NAMALWA (cell line): ENCODE measurements at places on chromosomes 1 and 21.

- DNase-seq: no peak
These were observed 301.9 kb downstream of the LMX1A start for GRCh38 chr1:165054627-165055026.

DNA sequence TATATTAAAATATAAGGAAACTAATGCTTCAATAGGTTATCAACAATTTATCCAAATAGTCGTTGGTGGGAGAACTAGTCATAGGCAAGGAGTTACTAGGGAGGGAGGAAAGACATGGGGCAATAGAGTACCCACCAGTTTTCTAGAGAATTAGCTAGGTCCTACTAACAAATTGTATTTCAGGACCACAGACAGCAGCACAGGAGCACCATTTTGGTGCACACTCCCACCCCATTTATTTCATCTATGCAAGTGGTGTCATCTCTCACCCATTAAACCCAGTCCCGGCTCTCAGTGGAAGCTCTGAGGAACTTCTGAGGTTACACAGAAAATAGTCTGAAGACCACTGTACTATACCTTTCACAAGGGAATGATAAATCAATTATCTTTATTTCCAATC lies 89.0 kb upstream of the BCAR3 start:
- DNase-seq: peak; percentile 13

- no peak for DNase-seq
These were observed 182.6 kb downstream of the VPS13D start for GRCh38 chr1:12412439-12412838.

DNA sequence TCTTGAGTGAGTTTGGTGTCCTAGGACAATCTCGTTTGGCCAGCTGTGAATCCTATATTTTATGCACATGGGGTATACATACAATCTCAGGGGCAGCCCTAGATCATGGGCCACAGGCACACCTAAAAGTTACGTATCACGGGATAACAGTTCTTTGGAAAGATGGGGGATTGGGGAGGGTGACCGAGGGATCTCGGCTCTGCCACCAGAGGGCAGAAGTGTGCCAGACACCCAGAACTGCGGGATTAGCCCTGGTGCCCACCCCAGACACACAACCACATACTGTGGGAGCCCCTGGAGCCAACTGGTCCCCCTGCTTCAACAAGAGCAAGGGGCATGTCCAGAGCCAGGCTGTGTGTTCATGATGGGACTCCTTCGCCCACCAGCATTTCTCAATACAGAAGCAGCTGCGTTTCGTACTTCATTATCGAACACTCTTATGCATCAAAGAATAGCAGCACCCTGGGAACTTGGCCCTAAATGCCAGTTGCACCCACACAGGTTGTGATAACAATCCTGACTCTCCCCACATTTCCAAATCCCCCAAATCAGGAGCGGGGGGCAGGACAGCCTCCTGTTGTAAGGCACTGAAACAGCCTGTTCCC lies 37.4 kb downstream of the TMCO4 start:
- DNase-seq: peak; percentile 38

- peak; percentile 20 for DNase-seq
These were observed 139.1 kb upstream of the FMN2 start for GRCh38 chr1:239952348-239953308.

GRCh38 chr1:40045182-40045581 lies 4.7 kb downstream of the CAP1 start:
- no peak for DNase-seq
